Left renal cortex interstitium (tissue), 4 donors: ENCODE measurements at places on chromosomes 1 and 21. TPM values are rescaled to one million over a fixed set of nuclear protein-coding genes. Genes with fewer than 3 reads are reported as not detected.

Gene COPA
- polyA plus RNA-seq = 162 TPM

Gene NUP210L
- 0.11 TPM for polyA plus RNA-seq

Gene RSPH1
- 10.5 TPM for polyA plus RNA-seq

- no peak for DNase-seq
Measured at GRCh38 chr1:21124846-21125245, 51.9 kb downstream of the EIF4G3 start.

GRCh38 chr1:200183637-200184036 is 156.1 kb downstream of the NR5A2 start:
- no peak for DNase-seq

- no peak for DNase-seq
Measured at GRCh38 chr1:112298558-112298957, 97.5 kb upstream of the CTTNBP2NL start.

DNA sequence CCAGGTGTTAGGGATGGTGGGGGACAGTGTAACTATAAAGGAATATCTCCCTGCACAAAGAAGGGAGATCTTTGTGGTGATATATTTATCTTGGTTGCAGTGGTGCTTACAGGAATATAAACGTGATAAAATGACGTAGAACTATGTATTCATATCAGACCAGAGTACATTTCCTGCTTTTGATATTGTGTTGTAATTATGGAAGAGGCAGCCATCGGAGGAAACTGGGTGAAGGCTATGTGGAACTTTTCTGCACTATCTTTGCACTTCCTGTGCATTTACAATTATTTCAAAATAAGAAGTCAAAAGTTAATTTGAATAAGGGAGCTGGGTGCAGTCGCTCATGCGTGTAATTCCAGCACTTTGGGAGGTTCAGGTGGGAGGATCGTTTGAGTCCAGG is 37.6 kb downstream of the NDUFS5 start:
- DNase-seq = no peak

Gene XCL1
- not detected for polyA plus RNA-seq

Gene CEP104
- 41.6 TPM for polyA plus RNA-seq

DNA sequence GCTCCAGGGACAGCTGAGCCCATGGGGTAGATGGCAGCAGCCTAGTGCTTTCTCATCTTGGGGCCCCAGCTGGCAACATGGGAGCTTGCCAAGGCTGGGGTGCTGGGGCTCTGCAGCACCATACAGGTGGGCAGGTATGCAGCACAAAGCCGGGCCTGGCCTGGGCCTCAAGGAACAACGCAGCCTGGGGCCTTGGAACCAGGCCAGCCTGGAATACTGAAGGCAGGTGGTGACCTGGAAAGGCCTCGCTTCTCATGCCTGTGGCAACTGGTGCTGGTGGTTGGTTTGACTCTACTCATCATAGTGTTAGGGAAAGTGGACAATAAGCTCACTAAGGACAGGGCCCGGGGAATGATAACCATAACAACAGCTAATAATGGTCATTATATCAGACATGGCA is 27.0 kb upstream of the SDHB start:
- no peak for DNase-seq

DNA sequence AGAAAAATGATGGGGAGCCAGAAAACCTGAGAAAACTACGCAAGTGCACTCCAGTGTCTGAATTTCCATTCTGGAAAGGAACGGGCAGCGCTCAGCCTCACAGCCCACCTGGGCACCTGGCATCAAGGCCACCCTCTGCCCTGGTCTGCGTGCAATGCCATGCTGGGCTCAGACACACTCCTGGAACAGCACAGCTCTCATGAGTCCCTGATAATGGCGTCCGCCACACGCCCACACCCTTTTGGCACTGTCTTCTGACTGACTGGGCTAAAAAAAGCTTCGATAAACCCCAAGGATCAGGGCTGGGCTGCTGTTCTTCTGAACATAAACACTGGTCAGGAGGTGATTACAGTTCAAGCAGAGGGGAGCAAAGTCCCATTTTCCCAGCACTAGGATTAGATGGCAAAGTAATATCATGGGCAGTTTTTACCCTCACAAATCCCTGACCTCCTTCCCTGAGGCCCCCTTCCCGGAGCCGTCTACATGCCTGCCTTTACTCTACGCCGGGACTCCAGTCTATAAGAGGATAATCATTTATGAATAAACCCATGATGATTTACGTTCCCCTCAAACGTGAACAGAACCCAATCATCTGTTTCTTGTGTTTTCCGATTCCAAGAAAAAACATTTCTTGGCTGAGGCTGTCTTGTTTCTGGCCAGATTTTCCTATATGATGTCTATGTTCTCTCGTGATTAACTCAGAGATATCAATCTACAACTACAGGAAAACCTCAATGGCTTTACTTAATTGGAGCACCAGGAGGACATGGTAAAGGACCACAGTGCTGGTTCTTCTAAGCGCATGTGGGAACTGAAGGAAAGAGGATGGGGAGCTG is 22.6 kb downstream of the RCAN1 start:
- DNase-seq = no peak

Gene GJA9
- polyA plus RNA-seq = 0.18 TPM

Gene HES2
- polyA plus RNA-seq = 0.27 TPM

DNA sequence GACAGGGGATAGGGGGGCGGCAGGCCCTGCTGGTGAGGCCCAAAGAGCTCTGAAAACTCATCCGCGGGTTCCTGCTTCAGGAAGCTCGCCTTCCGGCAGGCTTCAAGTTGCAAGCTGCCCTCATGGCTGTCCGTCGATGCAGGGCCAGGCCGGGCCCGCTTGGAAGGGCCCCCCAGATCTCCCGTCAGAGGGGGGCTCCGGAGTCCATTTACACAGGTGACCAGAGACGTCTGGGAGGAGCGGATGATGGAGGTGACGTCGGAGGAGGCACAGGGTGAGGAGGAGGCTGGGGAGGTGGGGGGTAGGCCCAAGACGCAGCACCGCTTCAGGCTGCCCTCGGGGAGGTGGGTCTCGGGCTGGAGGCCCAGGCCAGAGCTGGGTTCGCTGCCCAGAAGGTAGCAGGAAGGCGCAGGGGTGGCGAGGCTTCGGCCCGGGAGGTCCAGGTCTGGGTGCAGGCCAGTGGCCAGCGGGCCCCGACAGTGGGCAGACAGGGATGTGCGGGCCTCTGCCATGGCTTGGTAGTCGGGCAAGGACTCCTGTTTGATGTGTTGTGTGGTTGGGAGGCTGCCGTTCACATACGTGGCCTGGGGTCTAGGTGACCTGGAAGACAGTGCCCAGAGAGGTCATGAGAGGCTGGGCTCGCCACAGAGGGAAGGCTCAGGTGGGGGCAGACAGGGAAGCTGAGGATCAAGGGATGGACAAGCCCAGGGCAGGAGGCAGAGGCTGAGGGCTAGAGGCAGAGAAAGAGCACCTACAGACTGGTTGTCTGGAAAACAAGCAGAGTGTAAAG is 135.4 kb downstream of the DMRTB1 start:
- DNase-seq = no peak

DNA sequence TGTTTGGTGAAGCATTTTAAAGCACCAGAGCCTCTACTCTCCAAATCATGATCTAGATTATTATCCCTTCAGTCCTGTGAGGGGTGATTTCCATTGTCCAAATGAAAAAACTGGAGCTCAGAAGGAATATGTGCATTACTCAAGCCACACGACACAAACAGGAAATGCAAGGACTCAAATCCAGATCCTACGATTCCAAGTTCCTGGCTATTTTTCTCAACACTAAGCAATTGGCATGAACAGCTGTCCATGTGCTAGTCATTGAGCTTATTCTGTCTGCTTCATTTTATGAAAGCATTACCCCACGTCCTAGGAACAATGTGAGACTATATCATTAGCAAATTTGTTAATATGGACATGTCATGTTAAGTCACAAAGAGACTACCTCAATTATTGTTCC is 273.1 kb upstream of the LYPLAL1 start:
- no peak for DNase-seq

- DNase-seq = no peak
Measured at GRCh38 chr1:106952776-106953175, 103.7 kb upstream of the PRMT6 start.

Gene LRRC38
- not detected for polyA plus RNA-seq

GRCh38 chr21:26060335-26061115 is 110.0 kb downstream of the APP start:
- no peak for DNase-seq

Gene ESRRG
- 45.3 TPM for polyA plus RNA-seq

DNA sequence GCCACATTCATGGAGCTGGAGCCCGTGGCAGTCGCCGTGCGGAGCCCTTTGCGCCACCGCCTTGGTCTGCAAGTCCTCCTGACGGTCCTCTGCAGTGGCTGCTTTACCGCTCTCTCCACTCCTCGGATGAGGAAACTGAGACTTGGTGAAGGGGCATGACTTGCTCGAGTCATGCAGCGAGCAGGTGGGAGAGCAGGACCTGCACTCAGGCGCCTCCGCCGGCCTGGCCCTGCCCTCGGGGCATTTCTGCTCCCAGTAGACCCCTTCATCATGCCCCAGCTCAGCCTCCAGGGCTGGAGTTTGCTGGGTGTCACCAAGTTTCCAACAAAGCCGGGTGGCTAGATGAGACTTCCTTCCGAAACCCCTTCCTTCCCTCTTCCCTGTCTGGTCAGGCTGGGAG is 100.0 kb upstream of the TARDBP start:
- DNase-seq = no peak
